Activated gamma-delta T cell treated with anti-CD3 and anti-CD28 coated beads, Interleukin-2, amount 50 U/mL, for 16 hours (primary cell): ENCODE measurements at places on chromosomes 4 and X.

DNA sequence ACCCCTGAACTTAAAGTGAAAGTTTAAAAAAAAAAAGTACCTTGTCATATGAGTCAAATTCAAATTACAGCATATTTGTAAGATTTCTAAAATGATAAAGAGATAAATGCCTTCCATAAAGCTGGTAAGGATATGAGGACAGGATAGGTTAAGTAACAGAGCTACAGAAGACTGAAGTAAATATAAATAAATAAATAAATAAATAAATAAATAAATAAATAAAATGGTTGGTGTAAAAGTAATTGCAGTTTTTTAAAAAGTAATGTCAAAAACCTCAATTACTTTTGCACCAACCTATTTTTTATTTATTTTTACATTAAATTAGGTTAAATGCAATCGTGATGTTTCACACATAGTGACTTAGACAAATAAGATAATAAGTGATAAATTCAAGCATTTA is 62.2 kb downstream of the UGT2A2 start:
- DNase-seq, result no peak

DNA sequence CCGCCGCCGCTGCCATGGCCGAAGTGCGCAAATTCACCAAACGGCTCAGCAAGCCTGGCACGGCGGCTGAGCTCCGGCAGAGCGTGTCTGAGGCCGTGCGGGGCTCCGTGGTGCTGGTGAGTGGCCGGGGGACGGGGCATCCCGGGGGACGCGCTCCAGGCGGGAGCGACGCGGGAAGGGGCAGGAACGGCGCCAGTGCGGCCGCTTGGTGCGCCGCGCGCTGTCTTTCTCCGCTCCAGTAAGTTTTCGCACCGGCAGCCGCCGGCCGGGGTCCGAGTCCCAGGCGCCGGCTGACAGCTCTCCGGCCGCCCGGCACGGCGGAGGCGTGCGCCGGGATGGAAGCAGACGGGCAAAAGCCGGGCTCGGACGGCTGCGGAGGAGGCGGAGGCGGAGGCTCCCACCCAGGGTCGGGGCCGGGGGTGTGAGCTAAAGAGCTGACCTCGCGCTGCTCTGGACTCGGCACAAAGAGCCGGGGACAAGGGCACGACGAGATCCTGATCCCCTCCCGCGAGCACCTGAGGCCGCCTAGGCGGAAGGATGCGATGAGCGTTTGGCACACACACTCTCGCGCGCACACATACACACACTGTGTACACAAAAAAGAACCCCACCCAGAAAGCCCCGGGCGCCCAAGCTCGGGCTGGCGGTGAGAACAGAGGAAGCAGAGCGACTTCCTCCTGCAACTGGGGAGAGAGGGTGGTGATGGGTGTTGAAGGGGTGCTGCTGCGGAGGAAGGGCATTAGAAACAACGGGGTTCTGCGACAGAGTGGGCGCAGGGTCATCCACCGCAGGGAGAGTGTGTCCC is 545 bp downstream of the DOCK11 start:
- DNase-seq, result peak; percentile 56

GRCh38 chr4:16862697-16863096 is 35.7 kb downstream of the LDB2 start:
- DNase-seq, result no peak

DNA sequence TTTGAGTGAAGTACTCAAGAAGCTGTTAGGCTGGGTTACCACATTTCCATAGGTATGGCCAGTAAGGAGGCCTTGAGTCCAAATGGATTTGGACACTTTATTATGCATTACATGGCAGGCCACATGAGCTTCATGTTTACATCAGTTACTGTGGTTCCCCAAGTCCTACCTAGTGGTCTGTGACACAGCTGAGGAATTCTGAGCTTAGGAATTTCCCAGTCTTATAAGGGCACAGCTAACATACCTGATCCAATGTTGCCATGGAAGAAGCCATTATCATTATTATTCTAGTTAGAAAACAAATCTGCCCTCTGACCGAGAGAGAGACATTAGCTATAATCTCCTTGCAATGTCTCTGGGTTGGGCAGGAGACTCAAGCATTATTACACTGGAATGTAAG is 174.4 kb upstream of the NUDT10 start:
- no peak for DNase-seq

DNA sequence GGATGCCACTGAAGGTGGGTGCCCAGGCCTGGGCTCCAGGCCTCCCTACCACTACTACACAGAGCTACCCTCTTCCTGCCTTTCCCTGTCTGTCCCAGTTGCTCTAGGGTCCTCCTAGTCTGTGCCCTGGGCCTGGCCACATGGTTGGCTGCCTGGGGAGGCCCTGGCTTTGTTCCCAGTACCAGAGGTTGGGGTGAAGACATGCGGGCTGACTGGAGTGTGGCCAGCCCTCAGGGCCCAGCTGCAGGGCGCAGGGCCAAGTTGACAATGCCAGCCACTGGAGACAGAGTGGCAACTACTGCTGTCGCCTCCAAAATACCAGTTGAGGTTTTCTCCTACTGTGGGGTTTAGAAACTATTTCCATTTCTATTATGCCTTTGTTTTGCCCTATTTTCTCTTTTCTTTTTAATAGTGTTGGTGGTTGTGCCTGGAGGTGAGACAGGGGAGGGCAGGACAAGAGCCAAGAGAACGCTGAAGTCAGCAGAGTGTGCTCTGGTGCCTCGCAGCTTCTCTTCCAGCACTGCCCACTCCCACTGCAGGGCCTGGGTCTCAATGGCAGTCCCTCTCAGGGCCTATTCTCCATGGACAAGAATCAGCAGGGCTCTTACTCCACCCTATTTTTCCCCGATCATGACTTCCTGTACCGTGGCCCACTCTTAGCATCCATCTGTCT is 32.2 kb upstream of the XPNPEP2 start:
- no peak for DNase-seq

DNA sequence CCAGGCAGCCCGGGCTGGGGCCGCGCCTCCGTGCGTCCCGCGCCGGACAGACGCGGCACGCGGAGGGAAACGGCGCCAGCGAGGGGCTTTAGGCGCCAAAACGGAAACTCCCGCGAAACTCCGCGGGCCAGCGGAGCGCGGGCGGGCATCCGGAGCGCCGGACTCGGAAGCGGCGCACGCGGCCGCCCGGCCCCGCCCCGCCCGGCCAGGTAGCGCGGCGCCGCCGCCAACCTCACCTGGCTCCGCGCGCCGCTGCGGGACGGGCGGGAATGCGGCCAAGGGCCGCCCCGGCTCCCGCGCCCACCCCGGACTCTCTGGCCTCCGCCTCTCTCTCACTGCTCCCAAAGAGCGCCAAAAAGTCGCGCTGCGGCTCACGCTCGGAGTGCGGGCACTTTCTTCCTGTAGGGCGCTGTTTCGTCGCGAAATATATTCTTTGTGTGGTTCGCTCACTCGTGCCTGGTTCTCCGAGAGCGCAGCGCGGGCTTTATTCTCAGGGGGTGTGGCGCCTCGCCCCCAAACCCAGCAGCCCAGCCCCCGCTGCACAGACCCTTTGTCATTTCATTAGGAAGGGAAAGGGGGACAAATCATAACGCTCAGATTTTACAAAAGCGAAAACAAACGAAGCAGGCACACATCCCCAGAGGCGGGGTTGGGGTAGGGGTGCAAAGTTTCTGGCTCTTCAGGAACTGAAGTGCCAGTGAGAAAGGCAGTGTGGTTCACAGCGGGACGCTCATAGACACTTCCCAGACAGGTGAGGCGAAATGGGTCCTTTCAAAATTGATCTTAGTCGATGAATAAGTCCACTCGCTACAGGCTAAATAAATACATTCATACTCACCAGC is 961 bp upstream of the MBNL3 start:
- peak; percentile 15 for DNase-seq

DNA sequence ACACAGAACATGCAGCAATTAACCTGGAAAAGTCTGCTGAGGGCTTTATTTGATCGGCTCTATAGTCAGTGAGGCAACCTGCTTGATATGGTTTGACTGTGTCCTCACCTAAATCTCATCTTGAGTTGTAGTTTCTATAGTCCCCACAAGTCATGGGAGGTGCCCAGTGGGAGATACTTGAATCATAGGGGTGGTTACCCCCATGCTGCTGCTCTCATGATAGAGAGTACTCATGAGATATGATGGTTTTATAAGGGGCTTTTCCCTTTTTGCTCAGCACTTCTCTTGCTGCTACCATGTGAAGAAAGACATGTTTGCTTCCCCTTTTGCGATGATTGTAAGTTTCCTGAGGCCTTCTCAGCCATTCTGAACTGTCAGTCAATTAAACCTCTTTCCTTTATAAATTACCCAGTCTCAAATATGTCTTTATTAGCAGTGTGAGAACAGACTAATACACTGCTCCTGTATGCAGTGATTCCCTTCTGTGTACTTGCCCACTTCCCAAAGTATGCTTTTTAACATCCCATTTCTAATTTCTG is 78.2 kb downstream of the NPFFR2 start:
- DNase-seq, result no peak

- no peak for DNase-seq
Observed at GRCh38 chr4:152392079-152392478, 143.8 kb downstream of the FBXW7 start.

- DNase-seq, result no peak
Observed at GRCh38 chrX:56882581-56882980, 112.8 kb downstream of the SPIN3 start.

DNA sequence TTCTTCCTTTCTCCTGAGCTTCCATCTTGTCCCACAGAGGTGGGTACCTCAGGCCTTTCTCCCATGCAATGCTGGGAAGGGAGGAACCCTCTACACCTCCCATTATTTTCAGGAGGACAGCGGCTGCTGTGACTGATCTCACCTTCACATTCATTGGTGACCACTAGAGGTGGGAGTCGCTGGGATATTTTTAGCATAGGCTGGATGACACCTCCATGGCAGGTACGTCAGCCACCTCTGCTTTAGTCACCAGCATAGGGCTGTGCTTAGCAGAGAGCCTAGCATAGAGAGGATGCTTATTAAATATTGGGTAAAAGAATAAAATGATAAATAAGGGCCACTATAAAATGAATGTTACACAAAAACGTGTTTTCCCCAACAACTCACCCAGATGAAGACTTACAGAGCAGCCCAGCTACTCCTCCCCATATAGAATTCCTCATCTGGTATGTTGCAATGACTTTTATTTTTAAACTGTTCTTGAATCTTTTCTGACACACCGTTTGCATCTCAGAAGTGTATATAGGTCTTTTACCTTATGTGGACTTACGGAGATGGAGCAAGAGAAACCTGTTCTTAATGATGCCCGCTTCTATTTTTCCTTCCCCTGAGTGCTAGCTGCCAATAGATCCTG is 60.9 kb upstream of the SORBS2 start:
- no peak for DNase-seq

DNA sequence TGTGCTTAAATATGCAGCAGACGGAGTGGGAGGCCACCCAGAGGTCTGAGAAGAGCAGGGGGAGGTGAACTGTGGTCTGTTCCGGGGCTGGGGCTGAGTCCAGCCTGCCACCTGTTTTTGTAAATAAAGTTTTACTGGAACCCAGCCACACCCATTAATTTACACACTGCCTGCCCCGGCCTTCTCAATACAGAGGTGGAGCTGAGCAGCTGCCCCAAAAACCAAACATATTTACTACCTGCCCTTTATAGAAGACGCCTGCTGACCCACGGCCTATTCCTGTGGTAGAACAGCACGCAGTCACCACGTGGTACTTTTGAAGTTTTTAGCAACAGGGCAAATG is 45.9 kb downstream of the FGFRL1 start:
- no peak for DNase-seq

GRCh38 chr4:146073517-146073916 is 102.0 kb upstream of the LSM6 start:
- DNase-seq, result no peak

- DNase-seq, result no peak
Observed at GRCh38 chr4:156293657-156294297, 340.1 kb upstream of the CTSO start.

GRCh38 chrX:456551-457291 is 70.0 kb upstream of the PPP2R3B start:
- no peak for DNase-seq

- no peak for DNase-seq
Observed at GRCh38 chr4:140092094-140092851, 61.7 kb downstream of the MAML3 start.

- DNase-seq, result no peak
Observed at GRCh38 chrX:14529290-14529989, at the start of gene GLRA2. Gene GLRA2 (plus strand): TSS chrX:14529536. CDS start chrX:14530058, 522 bp downstream.

DNA sequence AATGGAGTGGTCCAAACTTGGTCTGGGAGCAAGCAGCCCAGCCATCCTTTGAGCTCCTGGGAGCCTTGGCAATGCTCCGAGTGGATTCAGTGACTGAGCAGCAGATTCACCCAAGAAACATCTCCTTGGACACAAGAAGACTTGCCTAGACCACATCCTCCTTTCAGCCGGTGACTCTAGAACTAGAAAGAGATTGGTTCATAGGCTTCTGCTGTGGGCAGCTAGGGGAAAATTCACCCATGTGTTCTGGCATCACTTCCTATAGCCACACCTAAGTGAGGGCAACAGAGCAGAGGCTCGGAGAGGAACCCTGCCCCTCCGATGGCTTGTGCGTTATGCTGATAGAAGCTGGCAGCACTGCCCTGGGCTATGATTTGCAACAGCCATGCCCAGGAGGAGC is 16.0 kb downstream of the ZNF275 start:
- no peak for DNase-seq

DNA sequence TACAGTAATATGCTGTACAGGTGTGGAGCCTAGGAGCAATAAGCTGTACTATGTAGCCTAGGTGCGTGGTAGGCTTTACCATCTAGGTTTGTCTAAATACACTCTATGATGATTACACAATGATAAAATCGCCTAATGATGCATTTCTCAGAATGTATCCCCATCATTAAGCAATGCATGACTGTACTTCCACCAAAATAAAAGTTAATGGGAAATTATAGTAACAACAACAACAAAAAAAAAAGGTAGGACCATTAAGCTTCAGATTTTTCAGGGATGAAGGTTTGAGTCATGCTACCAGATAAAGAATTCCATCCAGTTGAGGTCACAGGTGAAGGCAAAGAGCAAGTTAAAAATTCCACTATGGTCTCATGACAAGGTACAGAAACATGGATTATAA is 68.2 kb downstream of the MAGEA10 start:
- no peak for DNase-seq

DNA sequence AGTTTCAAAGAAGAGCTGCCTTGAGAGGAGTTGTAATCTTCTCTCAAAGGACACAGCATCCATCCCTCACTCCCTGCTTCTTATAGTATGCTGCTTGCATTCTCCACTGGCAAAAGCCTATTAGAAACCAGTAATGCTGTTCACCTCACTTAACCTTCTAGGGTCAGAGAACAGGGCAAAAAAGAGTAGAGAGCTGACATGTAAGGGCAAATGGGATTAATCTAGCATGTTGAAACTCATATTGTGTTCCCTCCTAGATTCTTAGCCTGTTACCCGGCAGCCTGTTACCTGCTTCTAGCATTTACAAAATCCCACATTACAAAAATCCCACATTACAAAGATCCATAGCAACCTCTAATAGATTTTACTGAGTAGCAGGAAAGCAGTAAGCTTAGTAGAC is 244.7 kb downstream of the SLC7A11 start:
- DNase-seq, result no peak

DNA sequence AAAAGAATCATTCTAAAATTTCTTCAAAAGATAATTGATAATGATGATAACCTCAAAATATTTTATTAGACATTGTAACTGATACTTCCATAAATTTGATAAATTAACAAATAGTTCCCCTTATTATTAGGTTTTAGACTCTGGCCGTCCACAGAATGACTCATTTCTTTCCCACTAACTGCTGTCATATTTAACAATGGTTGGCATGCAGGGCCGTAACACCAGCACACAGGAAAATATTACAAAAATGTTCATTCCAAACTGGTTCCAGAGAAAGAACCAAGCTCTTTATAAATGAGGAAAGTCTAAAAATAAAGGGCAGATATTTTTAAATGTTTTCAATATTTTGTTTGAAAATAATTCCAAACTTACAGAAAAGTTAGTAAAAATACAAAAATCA is 28.2 kb downstream of the WDFY3 start:
- DNase-seq, result no peak

- DNase-seq, result no peak
Observed at GRCh38 chr4:126172126-126172525, 857.4 kb downstream of the FAT4 start.
